CD4-positive, alpha-beta T cell treated with Interleukin-17A for 4 hours (primary cell): ENCODE measurements at places on chromosomes 5 and 9.

DNA sequence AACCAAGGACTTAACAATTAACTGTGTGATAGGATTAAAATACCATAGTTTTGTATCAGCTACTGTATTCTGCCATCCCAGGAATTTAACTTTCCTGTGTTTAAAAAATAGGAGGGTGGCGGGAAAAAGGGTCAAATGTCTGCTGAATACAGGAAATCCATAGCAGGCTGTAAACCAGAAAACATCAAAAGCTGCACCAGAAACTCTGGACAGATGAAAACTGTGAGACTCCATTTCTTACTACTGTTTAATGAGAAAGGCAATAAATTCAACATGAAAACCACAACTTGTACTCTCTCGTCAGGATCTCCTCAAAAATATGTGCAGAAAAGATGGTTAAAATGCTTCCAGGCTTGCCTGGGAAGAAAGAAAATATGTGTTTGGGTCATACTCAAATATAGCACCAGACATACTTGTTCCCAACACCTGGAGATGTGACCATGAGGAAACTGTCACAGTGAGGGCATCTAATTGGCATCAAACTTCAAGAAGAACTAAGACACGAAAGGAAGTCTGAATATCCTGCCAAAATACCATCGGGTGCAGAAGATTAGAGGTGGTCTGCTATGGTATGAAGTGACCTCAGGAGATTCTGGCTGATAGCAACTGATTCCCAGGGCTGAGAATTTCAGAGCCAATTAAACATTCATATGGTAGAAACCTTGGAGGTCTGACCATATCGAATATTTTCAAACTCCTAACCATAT is 164.7 kb upstream of the TARS1 start:
- no peak for DNase-seq

DNA sequence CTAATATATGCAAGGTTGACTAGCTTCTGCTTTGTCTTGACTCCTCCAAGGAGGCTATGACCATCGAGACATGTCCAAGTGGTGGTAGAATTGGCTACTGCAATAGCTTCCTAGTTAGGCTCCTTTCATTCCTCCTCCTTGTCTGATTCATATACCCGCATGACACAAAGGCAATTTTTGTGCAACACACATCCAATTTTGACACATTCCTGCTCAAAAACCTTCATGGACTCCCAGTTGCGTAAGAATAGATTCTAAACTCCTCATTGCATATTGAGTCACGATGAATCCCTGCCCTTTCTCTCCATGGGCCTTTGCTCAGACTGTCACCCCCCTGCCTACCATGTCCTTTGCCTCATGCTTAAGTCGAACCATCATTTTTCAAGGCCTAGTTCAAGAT is 344.5 kb downstream of the ACTL7B start:
- DNase-seq, result no peak

GRCh38 chr9:8850914-8851313 is 1051.3 kb upstream of the DMAC1 start:
- no peak for DNase-seq

GRCh38 chr9:137141050-137141810 is 2.3 kb downstream of the GRIN1 start:
- no peak for DNase-seq

- DNase-seq, result no peak
These were observed 124.2 kb downstream of the TMEM161B start for GRCh38 chr5:88144219-88145001.
